Nucleus accumbens (tissue), 56 donors: ENCODE measurements at places on chromosomes 13 and 19.

DNA sequence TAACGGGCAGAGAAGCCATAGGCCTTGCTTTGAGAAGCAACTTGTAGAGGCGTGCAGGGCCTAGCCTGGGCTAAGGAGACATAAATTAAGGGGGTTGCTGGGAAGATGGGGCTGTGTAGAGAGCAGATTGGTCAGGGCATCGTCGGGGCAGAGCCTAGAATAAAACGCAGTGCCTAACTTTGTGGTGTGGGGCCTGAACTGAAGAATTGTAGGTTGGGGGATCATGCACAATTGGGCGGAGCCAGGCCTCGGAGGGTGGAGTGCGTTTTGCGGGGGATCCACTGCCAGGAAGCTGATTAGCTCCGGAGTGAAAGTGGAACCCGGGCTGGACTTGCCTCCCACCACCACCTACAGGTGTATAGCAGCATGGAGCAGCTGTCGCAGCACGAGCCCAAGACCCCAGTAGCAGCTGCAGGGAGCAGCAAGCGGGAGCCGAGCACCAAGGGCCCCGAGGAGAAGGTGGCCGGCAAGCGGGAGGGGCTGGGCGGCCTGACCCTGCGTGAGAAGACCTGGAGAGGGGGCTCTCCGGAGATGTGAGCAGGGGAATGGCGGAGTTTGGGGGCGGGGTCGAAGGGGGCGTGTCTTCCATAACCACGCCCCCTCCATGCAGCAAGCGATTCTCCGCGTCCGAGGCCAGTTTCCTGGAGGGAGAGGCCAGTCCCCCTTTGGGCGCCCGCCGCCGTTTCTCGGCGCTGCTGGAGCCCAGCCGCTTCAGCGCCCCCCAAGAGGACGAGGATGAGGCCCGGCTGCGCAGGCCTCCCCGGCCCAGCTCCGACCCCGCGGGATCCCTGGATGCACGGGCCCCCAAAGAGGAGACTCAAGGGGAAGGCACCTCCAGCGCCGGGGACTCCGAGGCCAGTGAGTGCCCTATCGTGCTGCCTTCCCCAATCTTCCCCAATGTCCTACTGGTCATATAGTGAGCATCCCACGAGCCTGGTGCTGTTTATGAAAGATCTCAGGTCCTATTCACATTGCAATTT is 13.8 kb downstream of the DNASE2 start:
- no peak for DNase-seq

- DNase-seq: no peak
These were observed 330.2 kb downstream of the MZT1 start for GRCh38 chr13:72397265-72397664.

DNA sequence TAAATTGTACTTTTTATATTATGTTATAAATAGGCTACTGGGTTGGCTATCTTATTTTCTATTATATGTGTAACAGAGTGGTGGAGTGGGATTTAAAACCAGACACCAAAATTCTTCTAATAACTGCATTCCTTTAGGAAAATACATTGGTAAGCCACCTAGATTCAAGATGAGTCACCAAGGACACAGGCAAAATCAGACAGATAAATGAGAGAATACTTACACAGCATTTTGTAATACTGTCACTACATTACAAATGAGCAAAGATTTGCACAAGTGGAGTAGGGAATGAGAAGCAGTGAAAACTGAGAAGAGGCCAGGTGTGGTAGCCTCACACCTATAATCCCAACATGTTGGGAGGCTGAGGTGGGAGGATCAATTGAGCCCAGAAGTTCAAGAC is 6.2 kb upstream of the SPART start:
- DNase-seq: no peak

GRCh38 chr19:13262450-13262849 is 112.2 kb downstream of the IER2 start:
- DNase-seq: no peak

- no peak for DNase-seq
These were observed 574 bp downstream of the SH3GL1 start for GRCh38 chr19:4399812-4400134.

GRCh38 chr13:55653497-55653896 is 1487.2 kb upstream of the PRR20A start:
- DNase-seq: no peak

DNA sequence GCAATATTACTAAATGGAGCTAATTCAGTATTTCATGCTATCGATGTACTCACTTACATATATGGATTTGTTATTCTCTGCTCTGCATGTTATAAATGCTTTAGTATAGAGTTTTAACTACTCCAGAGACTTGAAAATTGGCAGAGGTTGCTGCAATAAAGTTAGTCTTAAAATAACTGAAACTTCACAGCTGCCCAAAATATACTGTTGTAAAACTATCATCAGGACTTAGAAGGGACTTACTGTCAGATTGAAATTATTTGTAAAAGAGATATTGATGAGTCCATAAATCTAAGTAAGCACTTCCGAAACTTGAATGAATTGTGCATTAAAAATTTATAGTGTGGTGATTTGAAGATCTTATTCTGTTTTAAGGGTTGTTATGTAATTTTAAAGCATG is 1178.2 kb upstream of the PCDH20 start:
- no peak for DNase-seq
